ENCODE measurements at places on chromosomes 12 and 14. TPM values are rescaled to one million over a fixed set of nuclear protein-coding genes. Genes with fewer than 3 reads are reported as not detected.

Gene AMIGO2
- total RNA-seq = 22.7 TPM

DNA sequence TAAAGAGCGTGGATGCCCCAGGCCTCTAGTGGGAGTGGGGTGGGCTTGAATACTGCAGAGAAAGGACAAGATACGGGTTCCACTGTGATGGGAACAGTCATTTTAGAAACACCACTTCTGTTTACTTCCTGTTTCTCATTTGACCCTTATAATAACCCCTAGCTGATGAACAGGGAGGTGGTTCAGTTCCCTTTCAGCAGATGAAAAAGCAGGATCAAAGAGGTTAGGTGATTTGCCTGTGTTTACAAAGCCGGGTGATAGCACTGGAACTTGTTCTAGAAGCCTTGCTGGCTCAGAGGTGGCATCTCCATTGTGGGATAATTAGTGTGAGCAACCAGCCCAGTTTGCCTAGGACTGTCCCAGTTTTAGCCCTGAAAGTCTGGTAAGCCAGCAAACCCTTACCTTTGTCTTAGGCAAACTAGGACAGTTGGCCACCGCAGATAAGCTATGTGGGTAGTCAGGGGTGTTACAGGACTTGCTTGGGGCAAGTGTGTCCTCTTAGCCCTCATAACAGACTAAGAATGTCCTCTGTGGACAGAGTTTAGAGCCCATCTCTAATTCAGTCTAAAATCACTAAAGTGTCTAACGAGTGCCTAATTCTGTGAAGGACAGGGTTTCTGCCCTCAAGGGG is 7.5 kb upstream of the LRP1-AS start:
- DNase-seq = no peak
- no peak overlapping the region for H3K4me3 ChIP-seq
- H3K27ac ChIP-seq = peak overlapping the region; percentile 98
- H3K4me1 ChIP-seq = peaks cover 38% of the 10 kb centered on the region
- peaks cover 57% of the 10 kb centered on the region for H3K36me3 ChIP-seq

Gene SYCP3
- not detected for total RNA-seq

DNA sequence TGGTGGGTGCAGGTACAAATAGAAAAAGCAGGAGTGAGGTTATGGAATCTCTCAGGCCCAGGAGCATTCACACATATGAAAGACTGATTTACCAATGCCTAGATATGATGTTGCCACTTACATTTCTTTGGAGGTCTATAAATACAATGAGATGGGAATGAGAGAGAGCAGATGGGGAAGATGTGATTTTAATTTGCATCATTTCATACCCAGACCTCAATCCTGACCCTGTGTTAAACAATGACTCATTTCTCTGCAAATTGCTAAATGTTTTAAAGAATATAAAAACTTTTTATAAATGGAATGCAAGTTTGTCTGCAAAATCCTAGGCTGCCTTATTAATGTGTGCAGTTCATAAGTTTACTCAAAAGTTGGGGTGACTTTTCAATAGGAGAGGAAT is 38.6 kb upstream of the GNG2 start:
- no peak for DNase-seq
- no peak overlapping the region for H3K27ac ChIP-seq
- no peaks in the 10 kb centered on the region for H3K27me3 ChIP-seq
- no peaks in the 10 kb centered on the region for H3K36me3 ChIP-seq

DNA sequence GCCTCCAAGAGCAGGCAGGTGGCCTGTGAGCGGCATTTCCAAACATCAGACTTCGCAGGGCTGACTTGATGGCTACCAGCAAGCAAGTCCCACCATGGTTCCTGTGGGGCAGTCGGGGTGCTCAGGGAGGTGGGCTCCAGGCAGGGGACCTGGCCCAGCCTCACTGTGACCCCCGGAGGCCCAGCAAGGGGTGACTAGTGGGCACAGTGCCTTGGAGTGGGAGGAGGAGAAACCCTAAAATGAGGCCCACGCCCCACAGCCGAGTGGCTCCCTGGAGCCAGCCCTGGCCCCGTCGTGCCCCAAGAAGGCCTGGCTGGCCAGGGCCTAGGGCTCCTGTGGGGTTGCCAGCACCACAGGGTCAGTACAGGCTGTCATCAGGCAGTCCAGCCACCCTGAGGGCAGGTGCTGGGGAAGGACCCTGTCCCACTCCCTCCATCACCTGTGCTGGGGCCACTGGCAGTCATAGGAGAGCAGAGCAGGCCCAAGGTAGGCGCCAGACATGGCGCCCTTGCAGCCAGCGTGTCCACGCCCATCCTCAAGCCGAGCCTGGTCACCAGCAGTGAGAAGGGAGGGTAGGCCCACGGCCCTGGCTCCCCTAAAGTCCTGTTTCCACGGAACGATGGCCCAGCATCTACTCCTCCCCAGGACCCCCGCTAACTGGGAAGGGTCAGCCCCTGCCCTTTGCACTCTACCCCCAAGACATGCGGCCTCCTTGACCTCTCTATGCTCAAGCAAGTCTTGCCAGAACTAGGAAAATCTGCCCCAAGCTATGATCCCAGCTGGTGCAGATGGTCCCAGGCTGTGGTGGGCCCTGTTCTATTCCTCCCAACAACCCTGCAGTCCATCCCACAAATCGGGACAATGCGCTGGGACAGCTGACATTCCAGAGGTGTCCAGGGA is 144.2 kb upstream of the C14orf180 start:
- no peaks in the 10 kb centered on the region for H3K36me3 ChIP-seq
- H3K4me3 ChIP-seq = no peak overlapping the region
- peaks cover 7% of the 10 kb centered on the region for H3K4me1 ChIP-seq
- no peaks in the 10 kb centered on the region for H3K27me3 ChIP-seq
- no peak overlapping the region for H3K27ac ChIP-seq

Gene TMEM117
- 0.43 TPM for total RNA-seq

DNA sequence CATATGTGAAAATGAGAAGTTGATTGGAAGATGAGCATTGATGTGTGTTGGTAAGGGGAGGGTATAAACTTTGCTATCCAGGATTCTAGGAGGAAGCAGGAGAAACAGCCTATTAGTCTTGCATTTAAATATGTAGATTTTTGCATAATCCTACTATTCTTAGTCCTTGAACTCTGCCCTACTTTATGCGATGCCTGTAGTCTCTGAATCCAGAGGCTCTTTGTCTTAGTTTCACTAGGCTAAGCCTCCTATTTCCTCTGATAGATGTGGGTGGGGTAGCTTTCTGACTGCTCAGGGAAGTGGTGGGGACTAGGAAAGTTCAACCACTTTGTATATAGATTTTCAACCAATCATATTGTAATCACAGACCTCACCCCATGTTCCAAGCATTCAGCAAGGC is 49.5 kb upstream of the KCNC2 start:
- H3K36me3 ChIP-seq = no peaks in the 10 kb centered on the region
- H3K4me1 ChIP-seq = no peaks in the 10 kb centered on the region
- H3K27ac ChIP-seq = no peak overlapping the region
- no peak overlapping the region for H3K4me3 ChIP-seq
- DNase-seq = no peak

Gene CCDC60
- not detected for total RNA-seq

DNA sequence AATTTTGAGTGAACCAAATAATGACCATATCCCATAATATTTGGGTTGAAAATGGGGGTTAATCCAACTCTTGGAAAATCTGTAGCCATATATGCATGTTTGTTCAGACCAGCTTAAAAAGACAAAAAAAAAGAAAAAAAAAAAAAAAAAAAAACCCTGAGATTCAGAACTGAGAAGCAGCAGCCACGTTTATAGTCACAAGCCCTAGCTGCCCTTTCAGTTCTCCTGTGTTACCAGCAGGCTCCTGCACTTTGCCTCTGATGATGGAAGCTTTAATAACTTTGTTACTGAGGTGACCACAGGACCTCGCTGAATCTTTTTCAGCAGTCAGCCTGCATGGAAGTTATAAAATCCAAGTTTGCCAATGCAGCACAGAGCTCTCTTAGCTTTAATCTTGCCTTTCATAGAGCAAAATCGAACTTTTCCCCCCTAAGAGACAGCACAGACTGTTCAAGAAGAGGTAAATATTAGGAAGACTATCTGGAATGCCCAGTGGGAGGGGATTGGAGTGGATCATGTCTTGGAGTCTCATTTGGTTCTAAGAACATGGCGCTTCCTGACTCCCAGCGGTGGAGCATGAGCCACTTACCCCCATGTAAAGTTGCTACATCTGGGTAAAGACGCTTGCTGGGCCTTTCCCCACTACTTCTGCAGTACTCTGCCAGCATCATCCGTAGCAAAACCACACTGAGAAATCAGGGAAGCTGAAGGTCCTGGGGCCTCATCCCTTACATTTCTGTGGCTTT is 20.6 kb downstream of the GNG2 start:
- no peaks in the 10 kb centered on the region for H3K4me1 ChIP-seq
- no peak overlapping the region for H3K4me3 ChIP-seq
- no peaks in the 10 kb centered on the region for H3K27me3 ChIP-seq
- H3K36me3 ChIP-seq = no peaks in the 10 kb centered on the region
- DNase-seq = no peak

GRCh38 chr12:103627189-103627855 is 40.2 kb downstream of the STAB2 start:
- H3K27me3 ChIP-seq = no peaks in the 10 kb centered on the region
- no peaks in the 10 kb centered on the region for H3K4me1 ChIP-seq
- DNase-seq = no peak
- H3K4me3 ChIP-seq = no peak overlapping the region

DNA sequence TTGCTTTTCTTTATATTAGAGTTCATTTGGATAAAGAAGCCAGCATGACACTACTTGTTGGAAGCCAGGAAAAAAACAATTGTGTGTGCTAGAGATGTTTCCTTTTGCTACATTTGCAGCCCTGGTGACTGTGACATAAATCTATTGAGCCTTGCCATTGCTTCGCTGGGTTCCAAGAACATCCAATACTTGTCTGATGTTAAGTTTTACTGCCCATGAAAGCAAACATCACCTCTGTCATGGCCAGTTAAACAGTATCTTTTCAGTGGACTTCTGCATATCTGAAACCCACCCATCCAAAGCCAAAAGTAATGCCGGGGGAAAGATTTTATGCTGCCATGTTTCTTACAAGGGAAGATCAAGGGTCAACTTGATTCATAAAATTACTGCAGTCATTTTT is 184.0 kb downstream of the MSRB3 start:
- H3K27me3 ChIP-seq = no peaks in the 10 kb centered on the region
- no peak for DNase-seq
- H3K4me3 ChIP-seq = no peak overlapping the region
- no peaks in the 10 kb centered on the region for H3K4me1 ChIP-seq
- peaks cover 41% of the 10 kb centered on the region for H3K36me3 ChIP-seq

- H3K36me3 ChIP-seq = no peaks in the 10 kb centered on the region
- no peaks in the 10 kb centered on the region for H3K27me3 ChIP-seq
- no peak overlapping the region for H3K4me3 ChIP-seq
- H3K4me1 ChIP-seq = no peaks in the 10 kb centered on the region
- DNase-seq = no peak
These were observed 1331.9 kb downstream of the AACS start for GRCh38 chr12:126397071-126397581.

Gene SIRT4
- total RNA-seq = not detected

DNA sequence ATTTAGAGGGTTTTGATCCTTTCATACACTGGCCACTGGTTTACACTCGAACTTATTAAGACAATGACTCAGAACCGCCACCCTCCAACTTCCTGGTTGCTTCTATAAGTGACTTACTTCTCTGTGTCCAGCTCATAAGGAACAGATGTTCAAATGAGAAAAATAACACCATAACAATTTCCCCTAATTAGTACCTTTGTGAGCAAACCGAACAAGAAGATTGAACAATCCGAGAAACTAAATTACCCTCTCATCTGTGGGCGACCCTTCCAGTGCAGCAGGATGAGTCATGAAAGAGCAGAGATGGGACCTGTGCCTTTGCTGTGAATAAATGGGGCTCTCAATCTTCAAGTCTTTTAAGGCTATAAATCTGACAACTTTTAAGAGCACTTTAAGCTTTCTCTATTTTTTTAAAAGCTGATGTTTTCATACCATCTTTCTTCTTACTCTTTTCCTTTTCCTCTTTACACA is 146.8 kb upstream of the RASSF8 start:
- no peak for DNase-seq
- H3K36me3 ChIP-seq = no peaks in the 10 kb centered on the region

Gene PDE3A
- 33.7 TPM for total RNA-seq

GRCh38 chr12:48007206-48007605 is 2.9 kb upstream of the COL2A1 start:
- no peak overlapping the region for H3K27ac ChIP-seq
- H3K4me1 ChIP-seq = peaks cover 14% of the 10 kb centered on the region
- H3K27me3 ChIP-seq = peaks cover 12% of the 10 kb centered on the region
- H3K36me3 ChIP-seq = no peaks in the 10 kb centered on the region

Gene ADGRD1
- total RNA-seq = 46.9 TPM

GRCh38 chr14:22007363-22007762 is 333.7 kb upstream of the OR4E1 start:
- no peak for DNase-seq
- no peak overlapping the region for H3K4me3 ChIP-seq
- no peak overlapping the region for H3K27ac ChIP-seq
- H3K4me1 ChIP-seq = no peaks in the 10 kb centered on the region
- H3K27me3 ChIP-seq = no peaks in the 10 kb centered on the region

Gene AKAP6
- total RNA-seq = 21.1 TPM

Gene KLHL33
- not detected for total RNA-seq

- H3K27ac ChIP-seq = no peak overlapping the region
- no peaks in the 10 kb centered on the region for H3K4me1 ChIP-seq
- no peaks in the 10 kb centered on the region for H3K27me3 ChIP-seq
- H3K36me3 ChIP-seq = no peaks in the 10 kb centered on the region
These were observed 223.3 kb downstream of the EGLN3 start for GRCh38 chr14:33727606-33728005.

Gene FAM90A1
- not detected for total RNA-seq

Gene KICS2
- 0.75 TPM for total RNA-seq

- peaks cover 3% of the 10 kb centered on the region for H3K4me1 ChIP-seq
- DNase-seq = no peak
- H3K27me3 ChIP-seq = no peaks in the 10 kb centered on the region
- H3K27ac ChIP-seq = no peak overlapping the region
- H3K4me3 ChIP-seq = no peak overlapping the region
- H3K36me3 ChIP-seq = no peaks in the 10 kb centered on the region
These were observed 344.5 kb downstream of the ZFP36L1 start for GRCh38 chr14:68448252-68448902.

DNA sequence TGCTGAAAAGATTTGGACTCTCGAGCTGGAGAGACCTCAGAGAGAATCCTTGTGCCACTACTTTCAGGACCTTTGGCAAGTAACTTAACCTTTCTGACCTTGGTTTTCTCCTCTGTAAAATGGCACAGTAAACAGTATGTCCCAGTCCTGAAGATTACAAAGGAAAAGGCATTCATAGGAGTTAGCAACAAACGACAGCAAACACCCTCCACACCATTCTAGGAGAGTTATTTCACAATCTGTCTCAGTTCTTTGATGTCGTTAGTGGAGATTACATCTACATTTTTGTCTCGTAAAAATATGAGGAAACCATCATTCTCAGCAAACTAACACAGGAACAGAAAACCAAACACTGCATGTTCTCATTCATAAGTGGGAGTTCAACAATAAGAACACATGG is 205.7 kb downstream of the ITPR2 start:
- H3K4me3 ChIP-seq = no peak overlapping the region
- DNase-seq = no peak
- H3K4me1 ChIP-seq = no peaks in the 10 kb centered on the region
- peaks cover 15% of the 10 kb centered on the region for H3K36me3 ChIP-seq
- no peak overlapping the region for H3K27ac ChIP-seq
